GM18507 (cell line): ENCODE measurements at places on chromosomes 7 and 10.

- DNase-seq, result no peak
These were observed 359.1 kb upstream of the VSTM2A start for GRCh38 chr7:54183055-54183454.

- no peak for DNase-seq
These were observed 11.9 kb upstream of the WDFY4 start for GRCh38 chr10:48672596-48673265.

DNA sequence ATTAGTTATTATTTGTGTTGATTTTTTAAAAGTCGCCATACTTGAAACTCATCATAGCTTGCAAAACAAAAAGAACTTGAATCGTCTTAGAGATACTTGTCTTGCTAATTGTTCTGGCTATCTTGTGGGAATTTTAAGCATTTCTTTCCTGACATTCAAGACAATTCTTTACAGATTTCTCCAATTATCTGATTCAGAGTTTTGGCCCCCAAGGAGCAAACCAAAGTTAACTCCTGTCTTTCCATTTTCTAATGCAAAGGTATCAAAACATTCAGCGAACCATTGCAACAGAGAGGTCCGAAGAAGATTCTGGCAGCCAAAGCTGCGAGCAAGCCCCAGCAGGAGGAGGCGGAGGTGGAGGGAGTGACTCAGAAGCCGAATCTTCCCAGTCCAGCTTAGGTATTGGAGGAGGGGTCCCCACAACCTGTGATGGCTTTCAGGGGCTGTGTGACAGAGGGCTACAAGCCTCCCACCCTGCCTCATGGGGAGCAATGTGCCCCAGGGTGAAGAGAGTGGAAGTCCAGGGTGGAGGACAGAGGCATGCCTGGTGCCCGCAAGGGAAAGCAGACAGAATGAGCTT lies 119.4 kb upstream of the STK17A start:
- DNase-seq, result no peak

- DNase-seq, result no peak
These were observed 647.0 kb downstream of the KCNMA1 start for GRCh38 chr10:76990561-76990960.

GRCh38 chr10:33612551-33612950 lies 278.1 kb upstream of the NRP1 start:
- DNase-seq, result no peak
